ENCODE measurements at places on chromosomes 4 and X. TPM values are rescaled to one million over a fixed set of nuclear protein-coding genes. Genes with fewer than 3 reads are reported as not detected.

DNA sequence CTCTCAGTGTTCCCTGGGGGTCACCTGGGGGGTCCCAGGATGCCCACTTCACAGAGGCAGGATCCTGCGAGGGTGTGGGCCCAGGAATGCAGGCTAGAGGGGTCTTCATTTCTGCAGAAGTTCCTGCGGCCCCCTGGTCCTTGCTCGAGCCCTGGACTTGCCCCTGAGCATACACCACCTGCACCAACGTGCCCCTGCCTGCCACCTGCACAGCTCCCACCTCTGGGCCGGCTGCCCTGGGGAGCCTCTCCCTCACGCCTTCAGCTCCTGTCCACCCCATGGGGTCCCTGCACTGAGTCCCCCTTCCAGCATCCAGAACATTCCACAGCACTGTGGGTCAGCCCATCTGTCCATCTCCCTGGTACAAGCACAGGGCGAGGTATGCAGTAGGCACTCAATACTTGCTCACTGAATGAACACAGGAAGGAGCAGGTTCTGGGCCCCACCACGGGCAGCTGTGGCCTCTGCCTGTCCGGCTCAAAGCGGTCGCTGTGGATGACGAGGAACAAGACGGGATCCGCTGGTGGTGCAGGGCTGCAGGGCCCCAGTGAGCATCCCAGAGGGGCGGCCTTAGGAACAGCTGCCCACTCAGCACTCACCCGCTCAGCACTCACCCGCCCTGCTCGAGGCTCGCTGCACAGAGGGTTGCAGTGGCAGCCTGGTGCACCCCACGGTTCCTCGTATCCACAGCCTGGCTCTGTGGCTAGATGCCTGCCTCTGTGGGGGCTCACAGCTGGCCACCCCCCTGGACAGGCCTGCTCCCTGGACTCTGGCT, 70.5 kb upstream of the MXD4 start:
- DNase-seq, result no peak

DNA sequence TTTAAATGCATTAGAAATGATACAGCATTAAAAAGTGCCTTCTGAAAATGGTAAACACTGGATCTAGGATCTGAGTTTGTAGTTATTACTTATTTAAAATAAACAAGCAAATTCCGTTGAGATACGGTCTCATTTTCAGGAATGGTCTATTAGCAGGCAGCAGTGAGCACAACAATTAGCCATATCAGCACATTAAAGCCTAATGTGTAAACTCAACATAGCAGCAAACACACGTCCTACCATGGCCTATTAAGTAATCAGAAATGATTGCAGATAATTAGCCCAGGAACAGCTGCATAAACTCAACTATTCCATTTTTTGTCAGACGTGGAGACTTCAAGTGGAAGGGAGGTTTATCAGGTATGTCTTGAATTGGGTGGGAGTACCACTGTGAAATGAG, 61.8 kb downstream of the NEIL3 start:
- no peak for DNase-seq

DNA sequence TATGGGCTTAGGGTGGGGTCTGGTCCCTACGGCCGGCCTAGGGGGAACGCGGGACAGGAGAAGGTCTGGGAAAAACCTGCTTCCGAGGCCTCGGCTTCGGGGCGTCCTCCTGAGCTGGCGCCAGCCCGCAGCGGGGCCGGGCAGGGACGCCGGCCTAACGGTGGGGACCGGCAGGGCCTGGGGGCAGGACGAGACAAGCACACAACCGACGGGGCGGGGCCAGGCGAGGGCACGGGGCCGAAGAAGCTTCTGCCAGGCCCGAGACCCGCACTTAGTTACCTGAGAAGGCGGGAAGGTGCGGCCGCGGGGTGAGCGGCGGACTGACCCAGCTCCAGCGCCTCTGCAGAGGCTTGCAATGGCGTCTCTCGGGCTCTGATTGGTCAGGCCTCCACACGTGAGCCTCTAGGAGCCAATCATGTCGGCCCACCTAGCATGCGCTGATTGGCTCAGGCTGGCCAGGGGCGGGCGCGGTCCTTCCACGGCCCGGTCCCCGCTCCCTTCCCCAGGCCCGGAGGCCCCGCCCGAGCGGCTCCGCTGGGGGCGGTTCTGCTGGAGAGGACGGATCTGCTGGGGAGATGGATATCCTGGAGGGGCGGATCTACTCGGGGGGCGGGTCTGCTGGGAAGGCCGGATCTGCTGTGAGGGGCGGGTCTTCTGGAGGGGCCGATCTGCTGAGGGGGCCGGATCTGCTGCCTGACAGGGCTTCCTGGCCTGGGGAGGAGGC, 44.3 kb downstream of the CPLX1 start:
- peak; percentile 99 for DNase-seq

- no peak for DNase-seq
Measured at GRCh38 chr4:26150948-26151347, 169.9 kb upstream of the RBPJ start.

GRCh38 chr4:140080883-140081282, 73.1 kb downstream of the MAML3 start:
- no peak for DNase-seq

GRCh38 chr4:123974386-123975149, 578.0 kb downstream of the SPRY1 start:
- DNase-seq, result no peak

GRCh38 chrX:139784807-139785206, 76.8 kb upstream of the MCF2 start:
- no peak for DNase-seq

- no peak for DNase-seq
Measured at GRCh38 chr4:169098054-169098497, 88.0 kb upstream of the CBR4 start.

- no peak for DNase-seq
Measured at GRCh38 chrX:7347465-7347864, 199.5 kb upstream of the PUDP start.

DNA sequence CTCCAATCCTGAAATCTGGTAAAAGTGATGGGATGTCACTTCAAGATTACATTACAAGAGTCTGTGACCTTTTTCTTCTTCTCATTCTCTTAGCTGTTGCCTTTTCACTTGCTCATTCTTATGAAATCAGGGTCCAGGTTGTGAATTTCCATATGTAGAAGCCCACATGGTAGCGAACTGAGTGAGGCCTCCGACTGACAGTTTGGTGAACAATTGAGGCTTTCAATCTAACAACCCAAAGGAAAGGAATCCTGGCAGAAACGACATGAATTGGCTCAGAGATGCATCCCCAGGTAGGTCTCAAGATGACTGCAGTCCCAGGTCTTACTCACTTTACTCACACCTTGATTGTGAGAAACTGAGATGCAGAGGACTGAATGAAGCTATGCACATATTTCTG, 203.4 kb upstream of the FAT4 start:
- no peak for DNase-seq

DNA sequence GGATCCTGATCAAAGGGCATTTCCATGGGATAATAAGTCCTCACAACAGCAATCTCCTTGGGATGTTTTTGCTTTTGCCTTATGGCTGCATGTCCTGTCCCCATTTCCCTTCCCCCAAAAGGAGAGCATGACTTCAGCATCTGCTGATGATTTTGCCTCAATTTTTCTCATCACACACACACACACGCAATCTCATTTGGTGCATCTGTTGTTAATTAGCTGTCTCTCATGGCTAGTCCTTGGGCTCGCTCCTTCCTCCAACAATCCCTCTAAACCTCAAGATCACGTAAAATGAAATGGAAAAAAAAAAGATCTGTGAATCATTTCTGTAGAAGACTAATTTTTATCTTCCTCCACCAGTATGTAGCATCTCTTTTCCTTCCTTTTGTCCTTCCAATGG, 153.6 kb downstream of the RBMX2 start:
- DNase-seq, result no peak

DNA sequence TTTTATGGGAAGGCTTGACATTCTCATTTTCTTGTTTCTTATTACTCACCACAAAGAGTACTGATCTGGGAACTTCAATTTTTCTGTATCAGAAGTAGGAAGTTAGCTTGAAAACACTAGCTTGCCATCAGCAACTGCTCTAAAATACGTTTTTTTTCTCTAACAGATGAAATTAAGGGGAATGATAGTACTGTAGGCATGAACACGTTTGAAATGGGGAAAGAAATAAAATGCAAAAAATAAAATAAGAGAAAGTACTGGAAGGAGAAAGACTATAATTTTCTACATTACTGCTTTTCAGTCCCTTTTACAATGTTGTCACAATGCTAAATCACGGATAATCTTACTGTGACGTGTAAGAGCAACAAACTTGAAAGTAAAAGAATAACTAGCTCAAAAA, 1.5 kb downstream of the RADX start:
- DNase-seq, result no peak

GRCh38 chr4:102551958-102552565, 50.9 kb downstream of the NFKB1 start:
- DNase-seq, result no peak

DNA sequence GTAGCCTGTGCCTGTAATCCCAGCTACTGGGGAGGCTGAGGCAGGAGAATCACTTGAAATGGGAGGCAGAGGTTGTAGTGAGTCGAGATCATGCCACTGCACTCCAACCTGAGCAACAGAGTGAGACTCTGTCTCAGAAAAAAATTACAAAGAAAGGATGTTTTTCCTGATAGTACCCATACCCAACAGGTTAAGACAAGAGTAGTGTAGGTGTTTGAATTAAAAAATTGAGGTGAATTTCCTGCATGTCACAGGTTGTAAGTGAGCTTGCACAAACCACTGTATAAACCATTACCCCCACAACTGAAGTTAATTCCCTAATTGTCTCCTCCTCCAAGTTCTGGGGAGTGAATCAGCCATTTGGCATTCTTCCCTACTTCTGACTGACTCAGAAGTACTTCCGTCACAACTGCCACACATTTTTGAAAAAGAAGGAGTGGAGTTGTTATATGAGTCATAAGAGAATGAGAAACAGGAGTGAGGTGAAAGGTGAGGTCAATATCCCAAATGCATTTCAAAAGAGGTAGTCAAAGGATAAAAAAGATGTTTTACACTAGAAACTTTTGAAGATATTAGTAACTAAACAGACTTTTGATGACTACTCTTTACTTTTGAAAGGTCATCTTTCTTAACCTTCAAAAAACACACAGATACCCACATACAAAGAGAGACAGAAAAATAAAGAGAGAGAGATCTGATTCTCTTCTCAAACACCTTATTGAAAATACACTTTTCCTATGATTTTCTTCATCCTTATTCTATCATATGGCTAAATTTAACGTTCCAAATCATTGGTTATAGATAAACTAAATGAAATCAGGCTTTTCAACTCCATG, 134.5 kb downstream of the BTC start:
- no peak for DNase-seq

The MAGIX gene
- 1.6 TPM for total RNA-seq

The USP17L29 gene
- total RNA-seq, result not detected

The FATE1 gene
- not detected for total RNA-seq

The SYP gene
- 0.50 TPM for total RNA-seq

The C1QTNF7 gene
- total RNA-seq, result not detected

The GPRIN3 gene
- total RNA-seq, result 32.5 TPM

The SPANXA1 gene
- total RNA-seq, result not detected

The DCHS2 gene
- 0.17 TPM for total RNA-seq

The SMS gene
- total RNA-seq, result 28.0 TPM
